ENCODE measurements at places on chromosomes 7 and 10.
A peak's percentile ranks its signal among the peaks of the same experiment; 100 is the strongest.

DNA sequence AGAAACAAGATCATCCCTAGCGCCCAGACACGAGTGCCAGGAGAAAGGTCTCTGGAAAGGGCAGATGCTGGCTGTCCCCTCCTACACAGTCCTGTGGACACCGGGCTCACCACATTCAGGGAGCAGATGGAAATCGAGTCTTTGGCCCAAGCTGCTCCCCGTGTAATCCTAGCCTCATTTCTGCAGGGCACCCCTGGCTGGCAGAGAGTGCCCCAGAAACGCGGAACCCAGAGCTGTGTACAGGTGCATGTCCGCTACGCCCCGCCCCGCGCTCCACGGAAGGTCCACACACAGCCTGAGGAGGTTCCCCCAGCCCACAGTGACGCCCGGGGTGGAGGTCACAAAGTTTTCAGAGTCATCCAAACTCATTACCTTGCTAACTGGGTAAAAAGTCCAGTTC is 202.8 kb downstream of the MAD1L1 start:
- DNase-seq = no peak
- no peaks in the 10 kb centered on the region for H3K27me3 ChIP-seq
- H3K36me3 ChIP-seq = no peaks in the 10 kb centered on the region
- no peak overlapping the region for H3K4me3 ChIP-seq
- peaks cover 2% of the 10 kb centered on the region for H3K4me1 ChIP-seq
- H3K27ac ChIP-seq = no peak overlapping the region

DNA sequence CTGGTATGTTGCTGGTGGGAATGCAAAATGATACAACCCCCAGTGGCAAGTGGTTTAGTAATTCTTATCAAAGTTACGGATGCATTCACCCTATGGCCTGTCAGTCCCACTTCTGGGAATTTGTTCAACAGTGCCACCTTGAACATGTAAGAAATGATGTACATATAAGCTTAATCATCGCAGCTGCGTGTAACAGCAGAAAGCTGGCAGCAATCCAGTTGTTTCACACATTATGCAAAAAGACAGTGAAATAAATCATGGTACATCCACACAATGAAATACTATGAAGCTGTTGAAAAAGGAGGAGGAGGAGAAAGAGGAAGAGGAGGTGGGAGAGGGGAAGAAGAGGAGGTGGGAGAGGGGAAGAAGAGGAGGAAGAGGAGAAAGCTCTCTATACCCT is 76.2 kb upstream of the MYL10 start:
- H3K4me1 ChIP-seq = no peaks in the 10 kb centered on the region
- no peaks in the 10 kb centered on the region for H3K27me3 ChIP-seq
- no peak for DNase-seq

DNA sequence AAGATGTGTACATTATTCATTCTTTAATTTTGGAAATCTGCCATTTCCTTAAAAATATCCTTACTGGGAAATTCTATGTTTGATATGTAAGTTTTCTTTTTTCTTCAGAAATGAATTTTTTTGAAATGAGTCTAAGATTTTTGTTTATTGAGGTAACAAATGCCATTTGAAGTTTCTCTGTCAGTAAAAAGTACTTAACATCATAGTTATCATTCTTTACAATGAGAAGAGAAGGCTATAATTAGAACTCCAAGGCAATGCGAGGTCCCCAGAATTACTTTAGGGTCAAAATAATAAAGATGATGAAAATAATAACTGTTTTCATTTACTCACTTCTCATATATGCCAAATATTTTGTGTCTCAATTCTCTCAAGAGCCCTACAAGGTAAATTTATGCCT is 37.0 kb upstream of the RHOBTB1 start:
- no peaks in the 10 kb centered on the region for H3K36me3 ChIP-seq
- H3K27ac ChIP-seq = no peak overlapping the region
- H3K4me1 ChIP-seq = no peaks in the 10 kb centered on the region

DNA sequence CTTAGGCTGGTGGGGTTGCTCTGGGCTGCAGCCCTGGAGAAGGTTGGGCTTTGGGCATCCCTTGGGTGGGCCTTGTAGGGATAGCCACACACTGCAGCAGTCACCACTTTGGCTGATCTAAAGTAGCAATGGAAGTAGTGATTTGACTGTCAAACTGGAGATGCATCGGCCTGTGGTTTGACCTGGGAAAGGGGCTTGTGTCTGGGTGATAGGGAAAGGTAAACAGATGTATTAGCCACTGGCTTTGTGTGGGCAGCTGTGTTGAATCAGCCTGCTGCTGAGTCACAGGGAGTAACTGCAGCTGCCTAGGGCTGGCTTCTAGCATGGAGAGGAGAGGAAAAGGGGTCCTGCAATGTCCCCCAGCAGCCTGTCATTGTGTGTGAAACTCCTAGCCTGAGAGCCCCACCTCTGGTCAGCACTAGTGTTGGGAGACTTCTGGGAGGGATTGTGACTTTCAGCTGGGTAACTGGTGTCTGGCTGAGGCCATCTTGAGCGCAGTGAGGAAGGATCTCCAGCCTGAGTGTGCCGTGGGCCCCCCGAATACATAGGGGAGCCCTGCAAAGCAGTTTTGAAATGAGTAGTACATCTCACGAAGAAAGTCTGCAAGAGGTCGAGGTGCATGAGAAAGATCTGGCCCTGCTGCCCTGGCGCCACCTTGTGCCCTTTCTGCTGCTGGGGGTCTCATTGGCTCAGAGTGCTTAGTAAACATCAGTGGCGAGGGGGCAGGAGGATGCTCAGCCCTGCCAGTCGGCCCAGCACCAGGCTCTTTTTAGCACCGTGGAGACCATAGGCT is 117.3 kb downstream of the FANK1 start:
- peak; percentile 37 for DNase-seq
- no peak overlapping the region for H3K27ac ChIP-seq
- H3K4me3 ChIP-seq = no peak overlapping the region
- H3K27me3 ChIP-seq = no peaks in the 10 kb centered on the region
- no peaks in the 10 kb centered on the region for H3K4me1 ChIP-seq
- H3K36me3 ChIP-seq = no peaks in the 10 kb centered on the region

DNA sequence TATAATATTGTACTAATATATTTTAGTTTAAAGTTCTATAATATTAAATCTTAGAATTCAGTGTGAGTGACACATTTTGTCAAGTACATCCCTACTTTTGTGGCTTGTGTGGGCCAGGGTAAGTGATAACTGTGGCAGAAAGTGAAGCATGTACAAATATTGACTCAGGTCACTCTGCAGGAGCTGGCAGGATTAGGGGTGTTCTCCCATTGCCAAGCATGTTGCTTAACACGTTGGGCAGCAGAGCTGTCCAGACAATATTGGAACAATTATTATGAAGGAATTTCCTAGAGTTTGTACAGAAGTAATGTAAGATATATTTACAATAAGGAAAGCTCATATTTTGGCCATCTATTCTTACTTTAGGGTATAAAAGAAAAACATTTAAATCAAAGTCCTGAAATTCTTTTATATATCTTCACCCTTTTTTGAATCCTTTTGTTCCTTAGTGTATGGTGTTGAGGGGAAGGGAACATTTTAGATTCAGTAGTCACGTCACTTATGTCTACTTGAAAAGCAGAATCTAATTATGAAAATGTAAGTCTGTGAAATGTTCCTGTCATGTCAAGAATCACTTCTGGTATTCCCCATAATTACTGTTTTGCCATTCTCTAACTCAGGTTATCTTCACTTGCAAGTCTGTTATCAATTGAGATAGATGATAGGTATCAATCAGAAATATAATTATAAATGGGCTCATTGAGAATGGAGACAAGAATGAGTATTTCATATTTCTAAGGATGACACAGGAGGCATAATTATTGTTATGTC is 4.0 kb downstream of the HDAC9 start:
- H3K4me3 ChIP-seq = no peak overlapping the region
- no peaks in the 10 kb centered on the region for H3K27me3 ChIP-seq
- no peak for DNase-seq
- peaks cover 3% of the 10 kb centered on the region for H3K4me1 ChIP-seq
- no peaks in the 10 kb centered on the region for H3K36me3 ChIP-seq
